ENCODE measurements at places on chromosomes 13 and 19.
A peak's percentile ranks its signal among the peaks of the same experiment; 100 is the strongest.

- no peaks in the 10 kb centered on the region for H3K4me1 ChIP-seq
- H3K36me3 ChIP-seq, result no peaks in the 10 kb centered on the region
- no peaks in the 10 kb centered on the region for H3K27me3 ChIP-seq
- DNase-seq, result no peak
- no peak overlapping the region for H3K27ac ChIP-seq
- no peak overlapping the region for H3K4me3 ChIP-seq
Observed at GRCh38 chr19:30682999-30683536, 310.9 kb downstream of the ZNF536 start.

GRCh38 chr13:37869756-37870488 lies at the start of gene TRPC4:
TRPC4 (minus strand) TSS chr13:37869772; CDS start chr13:37783333, 86,439 bp downstream.
- no peaks in the 10 kb centered on the region for H3K4me1 ChIP-seq
- no peaks in the 10 kb centered on the region for H3K27me3 ChIP-seq
- H3K27ac ChIP-seq, result no peak within 1 kb of the TSS
- H3K36me3 ChIP-seq, result no peaks in the 10 kb centered on the region

DNA sequence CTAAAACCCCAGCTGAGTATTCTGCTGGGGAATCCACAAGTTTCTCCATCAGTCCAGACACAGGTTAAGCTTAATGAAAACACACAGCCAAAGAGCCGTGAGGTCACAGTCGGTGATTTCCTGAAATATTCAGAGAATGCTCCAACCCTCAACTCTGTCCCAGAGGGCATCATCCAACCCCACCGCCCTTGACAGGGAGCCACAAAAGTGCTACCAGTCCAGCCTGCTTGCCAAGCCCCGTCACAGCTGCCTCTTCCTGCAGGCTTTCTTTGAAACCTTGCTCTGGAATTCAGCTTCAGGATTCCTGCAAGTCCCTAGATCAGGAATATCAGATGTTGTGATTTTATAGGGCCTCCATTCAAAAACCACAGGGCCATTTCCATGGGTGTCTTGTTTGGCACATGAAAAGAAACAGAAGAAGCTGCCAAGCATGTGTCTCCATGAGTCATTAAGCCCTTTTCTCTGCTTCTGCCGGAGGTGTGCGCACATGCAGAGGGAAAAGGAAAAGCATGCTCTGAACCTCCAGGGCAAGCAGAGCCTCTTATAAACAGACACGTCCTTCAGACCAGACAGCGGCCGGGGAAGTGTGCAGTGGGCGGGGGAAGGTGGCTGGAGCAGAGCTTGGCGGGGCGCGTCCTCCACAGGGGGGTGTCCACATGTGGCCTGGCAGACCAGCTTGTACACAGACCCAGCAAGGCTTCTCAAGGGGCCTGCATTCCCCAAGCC lies 164.7 kb downstream of the KATNAL1 start:
- no peaks in the 10 kb centered on the region for H3K36me3 ChIP-seq
- no peak overlapping the region for H3K4me3 ChIP-seq
- DNase-seq, result no peak

- H3K36me3 ChIP-seq, result peaks cover 21% of the 10 kb centered on the region
- no peak overlapping the region for H3K4me3 ChIP-seq
- no peak for DNase-seq
- no peak overlapping the region for H3K27ac ChIP-seq
Observed at GRCh38 chr13:91359631-91360030, 12.1 kb downstream of the MIR17HG start.

GRCh38 chr13:31998131-31998530 lies 33.4 kb upstream of the FRY start:
- no peaks in the 10 kb centered on the region for H3K36me3 ChIP-seq
- H3K27me3 ChIP-seq, result no peaks in the 10 kb centered on the region
- DNase-seq, result no peak
- no peaks in the 10 kb centered on the region for H3K4me1 ChIP-seq
- H3K27ac ChIP-seq, result no peak overlapping the region

- no peak for DNase-seq
- H3K4me1 ChIP-seq, result 0 out of 2 replicates have a peak, but pooled peaks cover 3% of the 10 kb centered on the region
- H3K36me3 ChIP-seq, result no peaks in the 10 kb centered on the region
- peaks cover 13% of the 10 kb centered on the region for H3K27me3 ChIP-seq
- no peak overlapping the region for H3K27ac ChIP-seq
Observed at GRCh38 chr19:18794692-18795091, 3.6 kb upstream of the COMP start.

DNA sequence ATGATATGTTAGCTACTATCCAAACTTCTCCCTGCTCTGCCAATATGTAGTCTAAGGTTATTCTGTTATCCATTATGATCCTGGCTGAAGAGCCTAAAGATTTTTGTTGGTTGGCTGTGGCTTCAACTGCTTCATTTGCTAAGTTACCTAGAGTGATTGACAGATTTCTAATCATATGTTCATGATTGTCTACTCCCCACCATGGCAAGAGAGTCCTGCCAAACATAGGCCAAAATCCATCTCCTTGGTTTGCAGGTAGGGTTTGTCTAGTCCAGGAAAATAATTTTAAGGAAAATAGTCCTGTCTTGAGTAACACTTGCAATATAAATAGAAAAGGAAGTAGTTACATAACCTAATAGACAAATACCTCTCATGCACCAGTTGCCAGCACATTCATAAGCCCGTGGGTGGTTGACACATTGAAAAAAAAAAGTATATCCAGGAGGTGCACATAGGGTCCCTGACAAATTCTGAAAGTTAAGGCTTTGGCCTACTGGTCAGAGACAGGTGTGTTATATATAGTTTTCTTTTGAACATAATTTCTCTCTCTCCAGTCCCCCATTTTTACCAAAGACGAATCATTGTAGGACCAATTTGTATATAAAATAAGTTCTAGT lies 5.4 kb upstream of the CBY2 start:
- H3K27ac ChIP-seq, result peak overlapping the region; percentile 98
- no peaks in the 10 kb centered on the region for H3K27me3 ChIP-seq
- peaks cover 15% of the 10 kb centered on the region for H3K4me1 ChIP-seq
- peak overlapping the region; percentile 66 for H3K4me3 ChIP-seq

GRCh38 chr13:109199280-109199679 lies 569.9 kb downstream of the MYO16 start:
- H3K4me1 ChIP-seq, result no peaks in the 10 kb centered on the region
- H3K4me3 ChIP-seq, result no peak overlapping the region
- H3K36me3 ChIP-seq, result no peaks in the 10 kb centered on the region
- no peak for DNase-seq

DNA sequence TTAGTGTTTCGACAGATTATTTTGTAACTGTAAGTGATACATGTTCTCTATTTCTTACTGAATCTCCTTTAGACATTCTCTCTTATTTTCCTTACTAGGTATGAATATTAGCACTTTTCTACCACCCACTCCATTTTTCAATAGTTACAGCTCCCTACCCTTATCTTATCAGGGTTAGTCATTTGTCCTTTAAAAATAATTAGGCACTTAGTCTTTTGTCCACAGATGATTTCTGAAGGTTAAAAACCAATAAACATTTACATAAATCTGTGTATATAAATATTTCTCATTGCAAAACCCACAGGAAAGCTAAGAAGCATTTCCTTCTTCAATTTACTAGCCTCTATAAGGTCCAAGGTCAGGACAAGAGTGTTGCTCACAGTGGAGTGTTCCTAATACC lies 624.1 kb upstream of the MIR17HG start:
- no peaks in the 10 kb centered on the region for H3K36me3 ChIP-seq
- H3K4me3 ChIP-seq, result no peak overlapping the region
- DNase-seq, result no peak

DNA sequence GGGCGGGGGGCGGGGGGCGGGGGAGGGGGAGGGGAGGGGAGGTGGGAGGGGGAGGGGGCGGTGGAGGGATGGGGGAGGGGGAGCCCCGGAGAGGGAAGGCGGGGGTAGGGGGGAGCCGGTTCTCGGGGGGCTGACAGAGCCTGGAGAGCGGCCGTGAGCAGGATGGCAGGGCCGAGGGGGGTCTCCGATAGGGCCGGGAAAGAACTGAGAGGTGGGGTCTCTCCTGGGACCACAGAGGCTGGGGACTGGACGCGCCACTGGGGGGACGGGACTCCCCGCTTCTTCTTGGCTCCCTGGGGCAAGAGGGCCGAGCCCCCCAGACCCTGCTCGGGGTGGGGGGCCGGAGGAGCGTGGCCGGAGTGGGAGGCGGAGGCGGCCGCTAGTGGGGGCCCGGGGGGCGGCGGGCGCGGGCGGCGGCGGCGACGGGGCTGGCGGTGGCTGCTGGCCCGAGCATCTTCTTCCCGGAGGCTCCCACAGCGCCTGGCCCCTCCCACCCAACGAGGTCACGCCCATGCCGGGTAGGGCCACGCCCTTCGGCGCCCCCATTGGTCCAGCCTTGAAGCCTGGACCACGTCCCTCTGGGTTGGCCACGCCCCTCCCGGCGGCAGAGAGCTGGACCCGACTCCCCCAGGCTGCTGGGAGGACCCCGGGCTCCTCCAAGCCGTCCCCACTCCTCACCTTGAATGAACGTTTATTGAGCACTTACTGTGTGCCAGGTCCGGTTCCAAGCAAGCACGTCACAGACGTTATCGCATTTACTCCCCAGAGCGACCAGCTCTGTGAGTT lies at the start of gene NOVA2:
TSS of gene NOVA2 (minus strand) at position 313 of the 786 bp plus-strand sequence. CDS start 514 bp downstream, outside the sequence.
- no peak within 1 kb of the TSS for H3K27ac ChIP-seq
- H3K36me3 ChIP-seq, result no peaks in the 10 kb centered on the region
- H3K4me3 ChIP-seq, result no peak within 1 kb of the TSS
- H3K27me3 ChIP-seq, result peaks cover 11% of the 10 kb centered on the region
- peak; percentile 19 for DNase-seq

GRCh38 chr19:40005691-40006272 lies 8.9 kb downstream of the ZNF546 start:
- H3K27me3 ChIP-seq, result no peaks in the 10 kb centered on the region
- no peak overlapping the region for H3K27ac ChIP-seq

DNA sequence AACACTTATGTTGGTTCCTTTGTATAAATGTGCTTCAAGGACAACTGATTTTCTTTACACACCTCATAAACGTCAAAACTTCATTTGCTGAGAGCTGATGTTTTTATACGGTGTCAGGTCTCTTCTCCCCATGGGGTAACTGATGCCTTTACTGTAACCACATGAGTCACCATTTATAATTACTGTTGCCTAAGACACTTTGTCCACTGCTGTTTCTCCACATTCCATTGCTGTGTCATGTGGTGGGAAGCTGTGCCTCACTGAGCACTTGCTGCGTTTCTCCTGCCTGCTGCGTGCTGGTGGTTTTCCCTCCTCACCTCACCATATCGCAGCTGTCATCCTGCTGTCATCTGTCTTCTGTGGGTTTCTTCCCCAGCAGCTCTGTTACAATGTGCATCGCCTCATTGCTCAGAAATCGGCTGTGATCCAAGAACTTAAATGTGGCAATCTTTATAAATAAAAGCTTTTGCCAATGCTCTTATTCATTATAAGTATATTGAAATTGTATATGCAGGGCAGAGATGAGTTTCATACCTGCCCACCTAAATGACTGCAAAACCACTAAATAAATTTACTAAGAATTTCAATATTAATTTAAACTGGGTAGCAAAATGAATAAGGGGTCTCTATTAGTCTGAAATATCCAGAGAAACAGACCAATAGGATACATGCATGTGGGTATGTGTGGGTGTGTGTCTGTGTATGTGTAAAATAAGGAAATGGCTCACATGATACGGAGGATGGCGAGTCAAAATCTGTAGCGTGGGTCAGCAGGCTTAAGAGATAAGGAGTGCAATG lies 547.0 kb upstream of the SLITRK5 start:
- H3K4me3 ChIP-seq, result no peak overlapping the region
- no peaks in the 10 kb centered on the region for H3K4me1 ChIP-seq
- no peak for DNase-seq
- no peaks in the 10 kb centered on the region for H3K36me3 ChIP-seq
- H3K27ac ChIP-seq, result no peak overlapping the region

DNA sequence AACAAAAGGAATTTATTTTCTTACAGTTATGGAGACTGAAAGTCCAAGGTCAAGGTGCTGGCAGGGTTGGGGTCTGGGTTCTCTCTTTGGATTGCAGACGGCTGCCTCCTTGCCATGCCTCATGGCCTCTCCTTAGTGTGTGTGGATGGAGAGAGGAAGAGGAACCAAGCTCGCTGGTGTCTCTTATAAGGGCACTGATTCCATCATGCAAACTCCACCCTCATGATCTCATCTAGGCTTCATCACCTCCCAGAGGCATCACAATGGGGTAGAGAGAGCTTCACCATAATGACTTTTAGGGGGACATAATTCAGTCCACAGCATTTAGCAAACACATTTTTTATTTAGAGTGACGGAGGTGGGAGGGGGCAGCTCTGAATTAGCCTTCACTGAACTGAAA lies 104.9 kb upstream of the ABCC4 start:
- no peak for DNase-seq
- H3K4me3 ChIP-seq, result no peak overlapping the region
- H3K36me3 ChIP-seq, result no peaks in the 10 kb centered on the region

Measured in GM12878 (cell line).